Neuronal stem cell (in vitro differentiated cells): ENCODE measurements at places on chromosomes 6 and 20.

DNA sequence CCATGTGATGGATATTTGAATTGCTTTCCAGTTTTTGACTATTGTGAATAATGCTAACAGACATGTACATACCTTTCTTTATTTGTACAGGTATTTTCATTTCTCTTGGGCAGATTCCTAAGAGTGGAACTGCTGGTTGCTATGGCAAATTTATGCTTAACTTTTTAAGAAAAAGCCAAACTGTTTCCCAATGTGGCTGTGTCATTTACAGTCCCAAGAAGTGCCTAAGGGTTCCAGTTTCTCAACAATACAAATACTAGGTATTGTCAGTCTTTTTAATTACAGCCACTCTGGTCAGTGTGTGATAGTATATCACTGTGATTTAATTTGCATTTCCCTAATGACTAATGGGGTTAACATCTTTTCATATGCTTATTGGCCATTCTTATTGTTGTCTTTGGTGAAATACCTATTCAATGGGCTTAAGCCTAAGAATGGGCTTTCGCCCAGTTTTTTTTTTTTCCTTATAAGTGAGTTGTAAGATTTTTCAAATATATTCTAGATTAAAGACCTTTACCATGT is 10.3 kb downstream of the REPS1 start:
- DNase-seq = no peak

DNA sequence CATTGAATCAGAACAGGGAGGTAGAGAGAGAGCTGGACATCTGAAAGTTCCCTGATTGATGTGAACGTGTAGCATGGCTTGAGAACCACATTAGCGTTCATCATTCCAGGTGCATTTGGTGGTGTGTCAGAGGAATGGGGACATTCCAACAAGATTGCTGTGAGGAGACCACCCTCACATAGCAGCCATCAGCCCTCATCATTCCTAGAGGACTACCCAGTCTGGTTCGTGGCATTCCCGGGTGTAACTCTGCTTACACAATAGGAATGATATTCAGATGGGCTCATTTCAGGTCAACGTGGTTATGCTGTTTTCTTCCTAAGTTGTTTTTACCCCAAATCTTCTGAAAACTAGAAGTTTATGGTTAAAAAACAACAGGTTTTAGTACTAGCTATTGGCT is 62.2 kb upstream of the KLHL31 start:
- DNase-seq = no peak

DNA sequence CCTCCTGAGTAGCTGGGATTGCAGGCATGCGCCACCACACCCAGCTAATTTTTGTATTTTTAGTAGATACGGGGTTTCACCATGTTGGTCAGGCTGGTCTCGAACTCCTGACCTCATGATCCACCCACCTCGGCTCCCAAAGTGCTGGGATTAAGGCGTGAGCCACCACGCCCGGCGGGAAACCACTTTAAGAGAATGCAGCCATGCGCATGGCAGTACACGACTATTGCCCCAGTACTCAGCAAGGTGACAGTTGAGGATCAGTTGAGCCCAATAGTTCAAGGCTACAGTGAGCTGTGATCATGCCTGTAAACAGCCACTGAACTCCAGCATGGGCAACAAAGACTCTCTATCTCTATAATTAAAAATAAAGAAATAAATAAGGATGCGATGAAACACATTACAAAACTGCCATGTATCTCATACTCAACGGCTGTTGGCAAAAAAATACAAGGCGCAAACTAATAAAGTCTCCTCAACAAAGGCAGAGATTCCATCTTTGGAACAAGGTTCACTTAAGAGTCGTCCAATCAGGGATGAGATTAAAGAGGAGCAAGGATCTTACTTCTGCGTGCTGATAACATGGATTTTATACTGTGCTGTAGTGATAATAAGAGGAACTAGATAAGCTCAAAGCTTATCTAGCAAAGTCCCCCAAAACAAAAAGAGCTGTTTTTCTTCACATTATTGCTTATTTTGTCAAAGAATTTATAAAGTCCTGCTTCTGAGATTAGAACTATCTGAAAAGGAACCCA is 51.1 kb downstream of the STAU1 start:
- DNase-seq = no peak

GRCh38 chr6:1904466-1904799 is 294.7 kb downstream of the FOXC1 start:
- no peak for DNase-seq
